ENCODE measurements at places on chromosomes 3 and 15. TPM values are rescaled to one million over a fixed set of nuclear protein-coding genes. Genes with fewer than 3 reads are reported as not detected.

The ZPLD1 gene
- not detected for total RNA-seq

The C3orf52 gene
- 4.6 TPM for total RNA-seq

The CPLX3 gene
- total RNA-seq, result not detected

The TMEM43 gene
- 97.0 TPM for total RNA-seq

The CCR4 gene
- 0.30 TPM for total RNA-seq

The COPS2 gene
- 83.0 TPM for total RNA-seq

The POPDC2 gene
- 0.65 TPM for total RNA-seq

The C3orf20 gene
- not detected for total RNA-seq
